ENCODE measurements at places on chromosomes 16 and 17.

DNA sequence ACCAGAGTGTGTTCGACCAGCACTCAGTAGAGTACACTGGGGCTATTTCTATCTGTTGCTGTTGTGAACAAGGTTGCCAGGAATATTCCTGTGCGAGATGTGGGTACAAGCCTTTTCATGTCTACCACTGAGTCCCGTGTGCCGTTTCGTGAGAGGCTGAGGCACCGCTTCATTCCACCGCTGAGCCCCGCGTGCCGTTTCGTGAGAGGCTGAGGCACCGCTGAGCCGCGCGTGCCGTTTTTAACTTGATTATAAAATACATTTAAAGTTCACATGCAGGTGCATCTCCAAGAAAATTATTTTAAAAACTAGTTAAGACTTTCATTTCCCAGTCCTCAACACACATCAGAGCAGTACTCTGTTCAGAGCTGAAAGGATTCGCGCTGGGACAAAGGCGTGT lies 78.7 kb upstream of the ZNF750 start:
- DNase-seq: no peak

DNA sequence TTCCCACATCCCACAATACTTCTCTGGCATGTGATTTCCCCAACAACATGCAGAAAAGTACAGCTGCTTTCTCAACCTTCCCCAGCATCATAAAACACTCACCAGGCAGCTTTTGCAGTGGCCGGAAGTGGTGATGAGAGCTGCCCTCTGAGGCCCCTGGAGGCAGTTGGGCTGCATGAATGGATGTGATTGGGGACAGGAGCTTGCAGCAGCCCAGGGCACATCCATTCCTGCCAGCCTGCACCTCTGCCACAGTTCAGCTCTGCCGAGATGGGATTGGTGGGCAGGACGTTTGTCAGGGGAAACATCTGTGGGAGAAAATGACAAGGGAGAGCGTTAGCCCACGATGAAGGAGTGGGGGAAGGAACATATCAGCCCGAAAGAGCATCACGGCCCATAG lies 19.8 kb downstream of the NUBP1 start:
- no peak for DNase-seq

DNA sequence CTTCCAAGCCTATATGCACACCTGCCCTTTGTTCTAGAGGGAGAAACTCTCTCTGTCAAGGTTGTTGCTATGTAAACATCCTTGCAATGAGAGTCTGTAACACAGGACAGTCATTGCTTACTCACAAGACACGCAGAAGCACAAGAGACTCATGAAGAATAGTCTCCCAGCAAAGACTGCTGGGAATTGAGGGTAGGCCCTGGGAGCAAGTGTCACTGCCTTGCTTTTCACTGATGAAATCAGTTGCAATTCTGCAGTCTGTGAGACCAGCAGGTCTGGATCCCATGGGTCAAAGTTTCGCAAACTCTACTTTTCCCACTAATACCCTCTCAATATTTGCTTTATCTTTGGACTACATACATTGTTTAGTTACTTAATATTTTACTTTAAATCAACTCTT lies 177.4 kb downstream of the FTO start:
- peak; percentile 77 for DNase-seq

DNA sequence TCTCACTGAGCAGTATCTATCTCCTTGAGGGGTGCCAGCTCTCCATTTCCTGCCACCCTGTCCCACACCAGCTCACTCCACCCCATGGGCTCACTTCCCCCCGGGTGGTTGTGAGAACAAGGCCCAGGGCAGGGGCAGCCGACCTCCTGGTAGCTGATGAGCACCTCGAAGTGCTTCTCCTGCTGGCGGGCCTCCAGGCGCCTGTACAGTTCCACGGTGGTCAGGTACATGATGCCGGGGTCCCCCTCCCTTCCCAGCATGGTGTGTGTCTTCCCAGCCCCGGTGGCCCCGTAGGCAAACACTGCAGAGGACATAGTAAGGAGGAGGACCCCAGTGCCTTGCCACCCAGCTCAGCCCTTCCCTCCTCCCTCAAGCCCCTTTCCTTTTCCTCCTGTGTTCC lies 12.5 kb downstream of the KIF18B start:
- DNase-seq: no peak

DNA sequence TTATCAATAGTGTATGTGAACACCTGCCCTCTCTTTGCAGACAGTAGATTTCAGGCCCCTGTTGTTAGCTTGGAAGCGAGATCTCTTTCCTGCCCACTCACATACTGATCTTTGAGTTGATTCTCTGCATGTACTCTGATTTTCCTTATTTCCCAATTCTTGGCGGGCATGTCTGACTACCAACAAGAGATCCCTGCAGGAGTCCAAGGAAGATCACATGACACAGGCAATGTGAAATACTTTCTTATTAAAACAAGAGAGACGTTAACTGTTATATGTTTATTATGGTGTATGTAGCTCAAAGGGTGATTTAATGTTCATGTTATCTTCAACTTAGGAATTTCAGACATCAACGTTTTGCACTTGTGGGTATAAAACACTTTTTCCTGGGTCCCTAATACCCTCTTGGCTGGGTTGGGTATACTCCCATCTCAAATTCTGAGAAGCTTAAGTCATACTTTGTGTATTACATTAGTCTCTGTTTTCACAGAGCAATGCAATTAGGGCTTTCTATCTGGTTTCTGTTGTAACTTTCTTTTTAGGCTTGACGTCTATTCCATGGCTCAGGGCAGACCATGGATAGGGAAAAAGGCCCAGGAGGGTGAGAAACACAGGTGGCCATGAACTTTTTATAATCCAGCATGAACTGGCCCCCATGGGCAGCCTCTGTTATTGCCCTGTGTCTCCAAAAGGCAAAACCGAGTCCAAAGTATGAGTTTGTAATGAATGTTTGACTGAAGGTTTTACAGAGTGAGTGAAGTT lies 32.2 kb downstream of the HSD17B2 start:
- no peak for DNase-seq

- no peak for DNase-seq
Measured at GRCh38 chr17:41737680-41738023, 3.2 kb upstream of the HAP1 start.

DNA sequence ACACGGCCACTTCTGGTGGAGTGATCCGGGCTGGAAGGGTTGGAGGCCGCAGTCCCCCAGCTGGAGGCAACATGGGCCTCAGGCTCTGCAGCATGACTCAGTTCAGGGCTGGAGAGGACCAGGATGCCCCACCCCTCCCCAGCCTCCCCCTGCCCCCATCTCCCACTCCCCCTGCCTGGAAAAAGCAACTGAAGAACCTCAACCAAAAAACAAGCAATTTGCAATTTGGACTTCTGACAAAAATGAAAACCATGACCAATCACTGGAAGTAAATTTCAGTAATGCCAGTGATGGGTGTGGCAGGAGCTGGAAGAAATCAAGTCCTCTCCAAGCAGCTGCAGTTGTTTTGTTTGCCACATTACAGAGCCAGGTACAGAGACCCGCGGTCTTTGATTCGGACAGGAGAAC lies 6.6 kb upstream of the MIF4GD start:
- peak; percentile 62 for DNase-seq

DNA sequence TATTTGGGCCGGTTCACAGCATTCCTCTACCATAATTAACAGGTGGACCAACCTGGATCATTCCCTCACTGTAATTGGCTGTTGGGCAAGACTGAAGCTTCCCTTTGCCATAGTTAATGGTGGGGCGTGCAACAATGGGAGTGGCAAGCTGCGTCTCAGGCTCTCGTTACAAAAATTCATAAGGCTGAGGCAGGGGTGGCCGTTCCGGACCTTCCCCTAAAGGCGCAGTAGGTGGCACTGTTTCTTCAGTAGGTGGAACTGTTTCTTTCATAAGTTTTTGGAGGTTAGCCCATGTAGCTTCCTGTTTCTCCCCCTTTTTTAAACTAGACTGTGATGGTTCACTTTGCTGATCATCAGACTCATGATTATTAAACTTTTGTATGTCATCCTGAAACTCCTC lies 17.0 kb upstream of the TMC5 start:
- no peak for DNase-seq

GRCh38 chr16:12435730-12436129 lies 368.0 kb downstream of the CPPED1 start:
- no peak for DNase-seq

GRCh38 chr16:82203198-82203597 lies 33.2 kb upstream of the MPHOSPH6 start:
- DNase-seq: no peak

DNA sequence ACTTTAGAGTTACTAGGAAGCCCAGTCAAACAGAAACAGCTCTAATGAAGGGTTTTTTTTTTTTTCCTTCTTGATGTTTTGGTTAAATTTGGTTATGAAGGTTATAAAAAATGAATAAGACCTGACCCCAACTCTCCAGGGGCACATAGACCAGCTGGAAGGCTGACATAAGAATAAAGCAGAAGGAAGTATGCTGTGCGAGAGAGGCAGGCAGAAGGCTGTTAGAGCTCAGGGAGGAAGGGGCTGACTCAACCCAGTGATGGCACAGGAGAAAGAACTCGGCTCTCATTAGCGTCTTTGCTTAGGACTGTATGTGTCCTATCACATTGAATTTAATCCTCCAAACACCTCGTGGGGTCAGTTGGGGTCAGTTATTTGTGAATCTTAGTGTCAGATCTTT lies 474.6 kb downstream of the PMP22 start:
- DNase-seq: peak; percentile 66

GRCh38 chr17:58865301-58865700 lies 109.6 kb downstream of the PPM1E start:
- DNase-seq: no peak

DNA sequence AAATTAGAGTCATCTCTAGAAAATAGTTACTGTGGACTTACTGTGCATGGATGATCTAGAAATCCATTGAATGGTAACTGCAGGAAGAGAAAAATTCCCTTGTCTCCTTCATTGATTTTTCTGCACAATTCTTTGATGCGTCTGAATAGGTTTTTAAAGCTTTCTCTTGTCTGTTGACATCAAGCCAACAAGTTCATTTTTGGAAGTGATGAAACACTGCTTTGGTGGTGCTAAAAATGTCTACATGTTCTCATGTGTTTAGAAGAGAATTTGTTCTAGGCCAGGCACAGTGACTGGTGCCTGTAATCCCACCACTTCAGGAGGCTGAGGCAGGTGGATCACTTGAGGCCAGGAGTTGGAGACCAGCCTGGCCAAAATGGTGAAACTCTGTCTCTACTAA lies 57.1 kb upstream of the AXIN2 start:
- no peak for DNase-seq

- DNase-seq: no peak
Measured at GRCh38 chr17:20189979-20190378, 180.8 kb downstream of the SPECC1 start.

- peak; percentile 67 for DNase-seq
Measured at GRCh38 chr17:80866050-80866793, 125.4 kb upstream of the CHMP6 start.

- DNase-seq: peak; percentile 94
Measured at GRCh38 chr17:72600934-72601333, 480.1 kb downstream of the SOX9 start.

GRCh38 chr16:29314292-29314934 lies 92.1 kb downstream of the NPIPB11 start:
- DNase-seq: no peak

- DNase-seq: no peak
Measured at GRCh38 chr17:33220036-33220435, 73.1 kb downstream of the ASIC2 start.

DNA sequence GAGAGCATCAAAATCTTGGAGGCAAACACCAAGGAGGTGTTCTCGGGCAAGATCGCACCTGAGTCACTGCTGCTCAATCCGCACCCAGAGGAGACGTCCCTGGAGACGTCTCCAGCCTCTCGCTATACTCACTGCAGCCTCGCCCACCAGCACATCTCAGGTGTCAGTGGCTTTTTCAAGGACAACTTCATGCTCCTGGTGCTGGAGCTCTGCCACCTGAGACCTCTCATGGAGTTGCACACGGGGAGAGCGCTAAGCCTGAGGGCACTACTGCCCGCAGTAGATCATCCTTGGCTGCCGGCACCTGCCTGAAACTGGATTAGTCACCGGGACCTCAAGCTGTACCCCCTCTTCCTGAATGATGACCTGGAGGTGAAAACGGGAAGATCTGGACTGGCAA lies 2.6 kb upstream of the MBTPS1 start:
- no peak for DNase-seq

GRCh38 chr17:41347869-41348760 lies 2.5 kb downstream of the KRT33A start:
- DNase-seq: no peak

- no peak for DNase-seq
Measured at GRCh38 chr17:10758062-10758461, 28.2 kb upstream of the TMEM220 start.

DNA sequence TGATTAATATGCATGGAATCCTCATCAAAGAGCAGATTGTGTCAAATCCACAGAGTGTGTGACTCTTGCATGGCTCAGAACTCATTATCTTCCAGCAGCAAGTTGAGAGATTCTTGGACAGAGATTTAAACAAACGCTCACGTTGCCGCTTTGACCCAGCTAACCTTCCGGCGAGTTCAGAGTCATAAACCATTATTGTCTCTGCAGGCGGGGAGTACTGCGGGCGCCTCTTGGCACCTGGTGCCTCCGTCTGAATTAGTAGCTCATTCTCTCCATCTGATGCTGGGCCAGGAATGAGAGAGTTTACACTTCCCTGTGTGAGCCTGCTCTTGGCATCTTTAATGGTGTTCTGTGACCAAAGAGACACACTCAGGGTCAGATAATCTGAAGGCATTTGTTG lies 138.6 kb upstream of the WSCD1 start:
- no peak for DNase-seq

- peak; percentile 55 for DNase-seq
Measured at GRCh38 chr17:31329221-31329620, 7.8 kb upstream of the EVI2A start.

DNA sequence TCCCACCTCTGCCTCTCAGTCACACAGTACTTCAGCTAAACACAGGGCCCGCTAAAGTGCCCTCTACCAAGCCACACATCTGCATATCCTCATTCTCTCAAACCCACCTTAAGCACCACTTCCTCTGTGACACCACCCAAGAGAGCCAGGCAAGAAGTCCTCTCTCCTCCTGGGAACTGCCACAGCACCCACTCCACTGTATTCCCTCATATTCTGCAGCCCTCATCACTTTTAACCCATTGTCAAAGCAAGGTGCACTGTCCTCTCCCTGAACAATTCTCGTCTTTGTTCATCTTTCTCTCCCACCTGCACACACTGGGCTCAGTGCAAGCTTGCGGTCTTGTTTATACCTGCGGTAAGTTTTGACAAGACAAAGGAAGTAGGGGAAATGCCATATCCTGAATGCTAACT lies 13.6 kb downstream of the CHD9 start:
- DNase-seq: no peak

GRCh38 chr16:10885246-10885645 lies 8.2 kb downstream of the CIITA start:
- no peak for DNase-seq

- no peak for DNase-seq
Measured at GRCh38 chr17:73718912-73719311, 74.7 kb upstream of the SDK2 start.
